ENCODE measurements at places on chromosomes 7 and 10. TPM values are rescaled to one million over a fixed set of nuclear protein-coding genes. Genes with fewer than 3 reads are reported as not detected.

SPDYE6 gene
- not detected for total RNA-seq

SFMBT2 gene
- 20.0 TPM for total RNA-seq

RHOBTB1 gene
- 17.6 TPM for total RNA-seq

ADAM12 gene
- 8.7 TPM for total RNA-seq

TMEM270 gene
- total RNA-seq, result not detected

USP54 gene
- total RNA-seq, result 111 TPM

GIMAP7 gene
- not detected for total RNA-seq

CYP2C19 gene
- total RNA-seq, result not detected

GNGT1 gene
- not detected for total RNA-seq

SPDYE9 gene
- total RNA-seq, result not detected
